Naive thymus-derived CD8-positive, alpha-beta T cell (primary cell): ENCODE measurements at places on chromosomes 11 and 22.

DNA sequence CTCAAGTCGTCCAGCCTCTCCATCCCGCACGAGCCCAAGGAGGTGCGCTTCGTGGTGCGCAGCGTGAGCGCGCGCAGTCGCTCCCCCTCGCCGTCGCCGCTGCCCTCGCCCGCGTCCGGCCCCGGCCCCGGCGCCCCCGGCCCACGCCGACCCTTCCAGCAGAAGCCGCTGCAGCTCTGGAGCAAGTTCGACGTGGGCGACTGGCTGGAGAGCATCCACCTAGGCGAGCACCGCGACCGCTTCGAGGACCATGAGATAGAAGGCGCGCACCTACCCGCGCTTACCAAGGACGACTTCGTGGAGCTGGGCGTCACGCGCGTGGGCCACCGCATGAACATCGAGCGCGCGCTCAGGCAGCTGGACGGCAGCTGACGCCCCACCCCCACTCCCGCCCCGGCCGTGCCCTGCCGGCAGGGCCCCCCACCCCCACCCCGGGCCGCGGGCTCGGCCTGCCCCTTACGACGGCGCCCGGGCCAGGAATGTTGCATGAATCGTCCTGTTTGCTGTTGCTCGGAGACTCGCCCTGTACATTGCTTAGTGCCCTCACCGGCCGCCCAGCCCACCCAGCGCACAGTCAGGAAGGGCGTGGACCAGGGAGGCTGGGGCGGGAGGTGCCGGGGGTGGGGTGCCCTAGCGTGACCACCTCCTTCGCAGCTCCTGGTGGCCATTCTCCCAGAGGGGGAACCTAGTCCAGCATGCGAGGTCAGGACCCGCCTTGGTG, 6.9 kb upstream of the ACR start:
- peak; percentile 55 for DNase-seq
- no peak overlapping the region for H3K27ac ChIP-seq
- no peaks in the 10 kb centered on the region for H3K36me3 ChIP-seq
- H3K4me3 ChIP-seq: no peak overlapping the region

DNA sequence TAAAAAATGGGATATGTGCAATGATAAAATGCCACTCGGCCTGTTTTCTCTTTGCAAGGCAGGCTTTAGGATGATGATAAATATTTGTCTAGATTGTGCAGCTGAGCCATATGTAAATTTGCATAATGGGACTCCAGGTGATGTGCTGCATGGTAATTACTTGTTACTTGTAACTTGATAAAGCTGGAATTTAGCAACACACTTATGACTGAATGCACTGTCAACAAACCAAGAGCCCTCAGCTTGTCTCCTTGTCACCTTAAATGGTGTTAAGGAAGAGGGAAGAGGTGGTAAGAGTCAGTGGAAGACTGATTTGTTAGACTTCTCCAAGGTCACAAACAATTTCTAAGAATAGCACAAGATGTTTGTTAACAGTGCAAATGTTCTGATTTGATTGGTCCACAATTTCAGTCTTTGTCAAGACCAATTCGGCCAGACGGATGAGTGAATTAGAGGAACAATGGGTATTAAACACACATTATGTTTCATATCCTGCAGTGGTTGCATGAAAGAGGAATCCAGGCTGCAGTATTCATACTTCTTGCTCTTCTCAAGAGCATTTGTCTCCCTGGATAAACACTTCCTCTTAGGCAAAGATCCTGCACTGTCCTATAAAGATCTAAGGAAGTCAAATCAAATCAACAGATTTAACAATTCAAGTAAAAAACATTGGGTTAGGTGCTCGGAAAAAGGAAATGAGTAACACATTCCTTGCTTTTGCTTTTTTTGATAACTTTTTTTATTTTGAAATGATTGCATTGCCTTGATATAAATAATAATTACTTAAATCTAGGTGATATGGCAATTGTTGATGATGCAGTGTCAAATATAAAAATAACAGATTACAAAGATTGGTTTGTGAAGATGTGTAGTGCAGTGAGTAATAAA, 448.3 kb upstream of the DDI1 start:
- no peak overlapping the region for H3K27ac ChIP-seq
- H3K36me3 ChIP-seq: no peaks in the 10 kb centered on the region
- H3K4me1 ChIP-seq: no peaks in the 10 kb centered on the region
- H3K4me3 ChIP-seq: no peak overlapping the region

DNA sequence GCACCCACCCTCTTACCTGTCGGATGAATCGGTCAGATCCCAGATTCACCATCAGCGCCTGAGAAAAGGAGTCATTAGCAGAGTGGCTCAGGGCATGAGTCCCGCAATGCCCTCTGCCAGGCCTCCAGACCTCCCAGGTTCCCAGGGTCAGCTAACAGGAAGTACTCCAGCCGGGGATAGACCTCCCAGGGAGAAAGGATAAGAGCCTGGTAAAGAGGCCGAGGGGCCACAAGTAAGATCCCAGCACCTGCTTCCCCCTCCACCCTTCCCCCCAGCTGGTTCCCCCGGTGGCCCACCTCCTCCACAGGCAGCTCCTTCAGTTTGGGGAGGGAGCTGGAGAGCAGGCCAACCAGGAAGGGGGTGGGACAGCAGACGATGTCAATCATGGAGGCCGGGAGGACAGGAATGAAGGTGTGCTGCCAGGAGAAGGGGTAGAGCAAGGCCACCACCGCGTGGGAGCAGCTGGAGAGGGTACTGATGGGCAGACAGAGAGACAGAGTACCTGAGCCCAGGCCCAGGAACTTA, 16.4 kb downstream of the RPL27A start:
- no peak overlapping the region for H3K4me3 ChIP-seq
- no peak for DNase-seq
- H3K4me1 ChIP-seq: peaks cover 2% of the 10 kb centered on the region
- no peaks in the 10 kb centered on the region for H3K36me3 ChIP-seq
- no peaks in the 10 kb centered on the region for H3K27me3 ChIP-seq

DNA sequence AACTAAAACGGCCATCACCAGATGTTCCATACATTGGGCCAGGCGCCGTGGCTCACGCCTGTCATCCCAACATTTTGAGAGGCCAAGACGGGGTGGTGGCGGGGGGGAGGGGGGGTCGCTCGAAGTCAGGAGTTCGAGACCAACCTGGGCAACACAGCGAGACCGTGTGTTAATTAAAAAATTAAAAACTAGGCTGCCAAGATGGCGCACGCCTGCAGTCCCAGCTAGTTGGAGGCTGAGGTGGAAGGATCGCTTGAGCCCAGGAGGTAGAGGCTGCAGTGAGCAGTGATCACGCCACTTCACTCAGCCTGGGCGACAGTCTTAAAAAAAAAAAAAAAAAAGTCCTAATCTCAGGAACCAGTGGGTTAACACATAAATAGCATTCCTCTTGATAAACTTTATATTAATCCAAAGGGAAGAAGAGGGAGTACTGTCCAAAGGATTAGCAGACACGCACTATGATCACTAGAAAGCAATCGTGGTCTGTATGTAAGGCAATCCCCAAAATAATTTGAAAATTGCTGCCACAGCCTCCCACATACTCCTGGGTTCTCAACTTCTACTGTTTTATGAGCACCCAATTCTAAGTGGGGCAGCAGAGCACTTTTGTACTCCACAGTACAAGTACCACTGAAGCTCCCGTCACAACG, 604 bp downstream of the PUS3 start:
- peak overlapping the region; percentile 93 for H3K27ac ChIP-seq
- H3K4me3 ChIP-seq: peak overlapping the region; percentile 96
- no peak for DNase-seq
- H3K36me3 ChIP-seq: peaks cover 6% of the 10 kb centered on the region
- peaks cover 29% of the 10 kb centered on the region for H3K27me3 ChIP-seq

DNA sequence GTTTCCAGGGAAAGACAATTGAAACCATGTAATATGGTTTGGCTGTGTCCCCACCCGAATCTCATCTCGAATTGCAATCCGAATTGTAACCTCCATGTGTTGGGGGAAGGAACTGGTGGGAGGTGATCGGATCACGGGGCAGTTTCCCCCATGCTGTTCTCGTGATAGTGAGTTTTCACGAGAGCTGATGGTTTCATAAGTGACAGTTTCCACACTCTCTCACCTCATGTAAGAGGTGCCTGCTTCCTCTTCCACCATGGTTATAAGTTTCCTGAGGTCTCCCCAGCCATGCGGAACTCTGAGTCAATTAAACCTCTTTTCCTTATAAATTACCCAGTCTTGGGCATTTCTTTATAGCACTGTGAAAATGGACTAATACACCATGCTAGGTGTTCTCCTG, 148.3 kb upstream of the CADM1 start:
- H3K4me3 ChIP-seq: no peak overlapping the region
- no peak overlapping the region for H3K27ac ChIP-seq
- no peaks in the 10 kb centered on the region for H3K36me3 ChIP-seq
- no peak for DNase-seq

GRCh38 chr11:112265659-112266409, 5.2 kb upstream of the PLET1 start:
- no peaks in the 10 kb centered on the region for H3K4me1 ChIP-seq
- no peaks in the 10 kb centered on the region for H3K27me3 ChIP-seq
- no peak overlapping the region for H3K27ac ChIP-seq

DNA sequence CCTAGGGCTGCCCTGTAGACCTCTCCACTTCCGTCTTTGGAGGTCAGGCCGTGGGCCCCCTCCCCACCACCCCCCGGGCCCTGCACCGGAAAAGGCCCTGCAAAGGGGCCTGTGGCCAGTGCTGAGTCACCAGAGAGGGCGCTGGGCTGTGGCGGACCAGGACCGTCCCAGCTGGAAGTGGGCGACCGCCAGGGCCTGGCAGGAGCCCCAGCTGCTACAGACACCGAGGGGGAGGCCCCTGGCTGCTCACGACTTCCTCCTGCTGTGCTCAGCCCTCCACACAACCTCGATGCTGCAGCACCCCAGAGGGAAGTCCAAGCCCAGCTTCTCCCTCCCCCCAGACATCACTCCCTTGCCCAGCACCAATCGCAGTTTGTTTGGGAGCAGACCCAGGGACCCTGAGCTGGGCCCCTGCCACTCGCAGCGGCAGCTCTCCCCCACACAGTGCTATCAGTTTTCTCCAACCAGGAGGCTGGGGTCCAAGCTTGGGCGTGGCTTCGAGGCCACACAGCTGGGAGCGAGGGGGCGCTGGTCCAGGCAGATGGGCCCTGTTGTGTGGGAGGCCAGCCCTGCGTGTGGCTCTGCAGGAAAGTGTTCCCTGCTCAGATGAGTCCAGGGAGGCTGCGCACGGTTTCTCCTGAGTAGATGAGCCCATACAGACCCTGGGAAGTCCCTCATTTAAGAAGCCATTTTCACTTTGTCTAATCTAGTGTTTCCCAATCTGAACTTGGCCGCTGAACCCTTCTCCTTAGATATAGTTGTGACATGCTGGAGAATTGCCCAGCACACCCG, 5.6 kb upstream of the SH3BP1 start:
- H3K27me3 ChIP-seq: no peaks in the 10 kb centered on the region
- peaks cover 84% of the 10 kb centered on the region for H3K4me1 ChIP-seq
- no peaks in the 10 kb centered on the region for H3K36me3 ChIP-seq
- peak overlapping the region; percentile 80 for H3K4me3 ChIP-seq

- no peaks in the 10 kb centered on the region for H3K27me3 ChIP-seq
- no peaks in the 10 kb centered on the region for H3K4me1 ChIP-seq
- H3K27ac ChIP-seq: no peak overlapping the region
- H3K36me3 ChIP-seq: no peaks in the 10 kb centered on the region
- H3K4me3 ChIP-seq: no peak overlapping the region
Observed at GRCh38 chr22:19663821-19664355, 50.4 kb upstream of the SEPTIN5 start.

- no peaks in the 10 kb centered on the region for H3K36me3 ChIP-seq
- peaks cover 63% of the 10 kb centered on the region for H3K4me1 ChIP-seq
- peaks cover 2% of the 10 kb centered on the region for H3K27me3 ChIP-seq
- peak overlapping the region; percentile 89 for H3K4me3 ChIP-seq
Observed at GRCh38 chr22:42613872-42614301, 796 bp downstream of the POLDIP3 start.

GRCh38 chr11:1224491-1225385, 1.9 kb downstream of the MUC5B start:
- no peak overlapping the region for H3K27ac ChIP-seq
- no peaks in the 10 kb centered on the region for H3K4me1 ChIP-seq

DNA sequence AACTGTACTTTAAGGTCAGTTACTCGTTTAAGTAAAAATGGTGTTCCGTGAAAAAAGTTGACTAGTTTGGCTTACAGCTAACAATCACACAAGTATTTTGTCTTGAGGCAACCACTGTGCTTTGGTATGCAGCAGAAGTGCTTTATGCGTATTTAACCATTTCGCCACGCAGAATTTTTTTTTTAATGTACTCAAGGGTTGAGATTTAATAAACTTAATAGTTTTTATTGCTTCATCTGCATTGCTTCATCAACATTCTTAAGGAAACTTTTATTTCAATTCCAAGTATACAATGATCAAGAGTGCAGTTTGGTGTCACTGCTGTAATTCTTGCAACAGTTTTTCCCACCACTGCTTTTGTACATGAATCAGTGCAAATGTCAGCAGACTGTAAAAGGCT, 66.4 kb downstream of the ZNRF3 start:
- H3K36me3 ChIP-seq: peaks cover 23% of the 10 kb centered on the region
- H3K4me3 ChIP-seq: no peak overlapping the region
- no peak for DNase-seq

DNA sequence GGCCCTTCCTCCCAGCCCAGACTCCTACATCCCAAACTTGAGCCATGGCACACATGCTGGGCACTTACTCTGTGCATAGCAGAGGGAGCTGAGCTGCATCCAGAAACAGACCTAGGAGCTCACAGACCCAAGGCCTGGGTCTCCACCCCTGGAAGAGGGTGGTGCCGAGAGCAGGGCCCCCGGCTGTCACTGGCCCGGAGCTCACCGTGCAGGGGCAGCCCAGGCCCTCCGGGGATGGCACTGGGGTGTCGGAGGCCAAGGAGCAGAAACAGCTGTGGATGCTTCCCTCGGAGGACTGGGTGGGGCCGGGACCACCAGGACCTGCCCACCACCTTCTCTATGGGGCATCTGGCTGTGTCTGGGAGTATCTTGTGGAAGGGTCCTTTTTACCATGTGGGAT, 4.3 kb upstream of the APOBEC3A start:
- no peak for DNase-seq
- H3K27ac ChIP-seq: no peak overlapping the region
- no peak overlapping the region for H3K4me3 ChIP-seq
- H3K4me1 ChIP-seq: peaks cover 8% of the 10 kb centered on the region

DNA sequence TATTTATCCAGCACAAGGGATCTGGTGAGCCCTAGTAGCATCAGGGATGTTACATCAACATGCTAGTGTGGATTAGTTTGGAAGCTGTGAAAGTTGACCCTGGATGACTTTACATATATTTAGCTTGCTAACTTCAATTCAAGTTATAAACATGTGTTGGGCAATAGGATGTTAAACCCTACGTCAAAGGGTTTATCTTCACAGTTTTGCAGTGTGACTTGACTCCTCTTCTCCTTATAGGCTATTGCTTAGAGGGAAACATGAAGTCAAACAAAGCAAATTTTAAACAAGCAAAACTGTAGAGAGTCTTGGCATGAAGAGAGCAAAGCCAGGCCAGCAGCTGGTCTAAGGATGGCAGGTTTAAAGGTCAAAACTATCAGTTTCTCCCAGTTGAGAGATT, 11.3 kb upstream of the CTSC start:
- no peaks in the 10 kb centered on the region for H3K36me3 ChIP-seq
- H3K4me3 ChIP-seq: no peak overlapping the region
- peaks cover 12% of the 10 kb centered on the region for H3K4me1 ChIP-seq
- no peak for DNase-seq

GRCh38 chr11:13366266-13367026, 88.9 kb downstream of the BMAL1 start:
- peaks cover 67% of the 10 kb centered on the region for H3K36me3 ChIP-seq
- no peak overlapping the region for H3K27ac ChIP-seq
- no peaks in the 10 kb centered on the region for H3K27me3 ChIP-seq
- DNase-seq: no peak
- no peak overlapping the region for H3K4me3 ChIP-seq
